ENCODE measurements at places on chromosomes 5 and 9.

GRCh38 chr5:107486489-107486888 lies 184.2 kb downstream of the EFNA5 start:
- no peak for DNase-seq

- no peak for DNase-seq
Measured at GRCh38 chr9:112700085-112700484, 17.8 kb downstream of the INIP start.

DNA sequence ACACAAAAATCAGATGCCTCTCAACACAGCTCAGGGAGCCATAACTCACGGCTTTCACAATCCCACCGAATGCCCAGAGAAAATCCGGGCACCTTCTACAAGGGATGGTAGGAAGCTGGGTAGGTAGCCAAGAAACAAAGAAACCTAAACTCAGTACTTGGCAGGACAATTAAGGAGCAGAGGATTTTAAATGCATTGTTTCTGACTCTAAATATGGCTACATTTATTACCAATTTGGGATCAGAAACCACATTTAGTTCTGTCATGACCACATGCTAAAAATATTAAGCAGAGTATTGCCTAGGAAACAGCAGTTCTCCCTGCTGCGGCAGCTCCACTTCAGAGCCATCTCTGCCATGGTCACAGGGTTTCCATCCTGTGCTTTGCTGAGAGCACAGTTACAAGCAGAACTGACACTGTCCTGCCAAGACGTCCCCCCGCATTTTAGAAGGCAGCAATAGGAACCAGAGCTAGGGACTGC lies 57.5 kb downstream of the SIL1 start:
- no peak for DNase-seq

DNA sequence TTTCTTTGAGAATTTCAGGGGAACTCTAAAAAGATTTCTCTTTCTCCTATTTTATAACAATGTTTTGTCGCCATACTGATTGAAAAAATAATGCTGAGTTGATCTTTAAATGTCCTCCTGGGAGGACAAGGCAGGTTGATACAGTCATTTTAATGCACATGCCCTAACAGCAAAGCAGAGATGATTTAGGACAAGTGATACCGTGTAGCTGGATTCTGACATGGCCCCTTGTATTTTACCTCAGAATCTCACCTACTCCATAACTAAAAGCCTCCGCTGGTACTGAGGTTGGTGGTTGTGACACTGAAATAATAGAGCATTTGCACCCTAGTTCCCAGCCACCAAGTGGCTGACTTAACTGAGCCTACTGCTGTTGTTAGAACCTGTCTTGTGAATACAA lies 811 bp upstream of the LRRTM2 start:
- no peak for DNase-seq

DNA sequence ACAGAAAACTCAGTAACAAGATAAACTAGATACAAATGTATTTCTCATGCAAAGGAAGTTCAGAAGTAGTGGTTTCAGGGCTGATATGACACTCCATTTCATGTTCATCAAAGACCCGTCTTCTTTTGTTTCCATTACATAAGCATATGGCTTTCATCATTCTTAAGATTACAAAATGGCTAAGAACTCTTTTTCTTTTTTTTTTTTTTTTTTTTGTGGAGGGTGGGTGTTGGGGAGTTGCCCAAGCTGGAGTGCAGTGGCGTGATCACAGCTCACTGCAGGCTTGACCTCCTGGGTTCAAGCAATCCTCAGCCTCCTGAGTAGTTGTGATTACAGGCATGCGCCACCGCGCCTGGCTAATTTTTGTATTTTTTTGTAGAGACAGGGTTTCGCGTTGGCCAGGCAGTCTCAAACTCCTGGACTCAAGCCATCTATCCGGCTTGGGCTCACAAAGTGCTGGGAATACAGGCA lies 22.0 kb upstream of the PTBP3 start:
- DNase-seq: peak; percentile 15

DNA sequence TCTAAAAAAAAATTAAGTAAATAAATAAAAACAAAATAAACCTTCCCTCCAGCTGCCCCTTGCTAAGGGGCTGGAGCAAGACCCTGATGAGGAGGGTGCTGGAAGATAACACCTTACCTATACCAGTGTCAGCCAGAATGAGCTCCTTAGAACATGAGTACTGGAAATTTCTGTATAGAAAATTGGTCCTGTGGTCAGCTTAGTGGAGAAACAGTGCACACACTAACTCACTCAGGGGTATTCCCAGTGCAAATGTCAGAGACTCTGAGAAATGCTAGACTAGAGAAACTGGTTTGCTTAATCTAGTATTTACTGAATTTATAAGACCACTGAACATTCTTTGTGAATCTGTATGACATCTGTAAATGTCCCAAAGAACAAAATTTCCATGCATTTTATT lies 62.1 kb upstream of the CTXN3 start:
- DNase-seq: no peak

DNA sequence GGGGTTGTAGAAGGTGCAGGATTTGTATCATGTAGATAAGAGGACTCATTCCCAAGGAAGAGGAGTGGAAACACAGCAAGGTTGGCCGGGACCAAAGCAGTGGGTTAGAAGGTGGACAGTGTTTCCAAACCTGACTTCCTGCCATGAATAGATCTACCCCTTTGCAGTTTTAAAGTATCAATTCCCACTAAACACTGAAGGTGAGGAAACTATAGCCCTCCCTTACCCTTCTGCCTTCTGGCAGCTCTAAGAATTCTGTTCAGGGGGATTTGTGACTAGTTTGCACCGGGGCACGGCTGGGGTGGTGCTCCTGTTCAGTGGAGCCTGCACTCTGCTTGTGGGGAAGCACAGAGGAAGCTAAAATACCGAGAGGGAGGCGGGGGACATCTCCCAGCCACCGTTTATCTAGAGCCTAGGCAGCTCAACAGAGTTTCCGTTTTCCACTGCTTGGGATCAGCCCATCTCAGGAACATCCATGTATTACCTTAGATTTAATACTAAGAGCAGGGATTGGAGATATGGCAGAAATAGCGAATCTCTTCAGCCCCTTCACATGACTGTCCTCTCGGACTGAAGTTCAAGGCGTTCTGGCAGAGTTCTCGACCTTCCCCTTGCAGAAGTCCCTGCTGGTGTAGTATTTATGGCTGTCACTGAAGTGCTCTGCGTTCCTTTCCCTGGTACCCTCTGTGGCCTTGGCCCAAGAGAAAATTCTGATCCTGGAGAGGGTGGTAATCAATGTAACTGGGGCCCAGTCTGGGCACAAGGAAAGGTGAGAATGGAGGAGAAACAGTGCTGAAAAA lies 5.4 kb downstream of the ISL1 start:
- no peak for DNase-seq

DNA sequence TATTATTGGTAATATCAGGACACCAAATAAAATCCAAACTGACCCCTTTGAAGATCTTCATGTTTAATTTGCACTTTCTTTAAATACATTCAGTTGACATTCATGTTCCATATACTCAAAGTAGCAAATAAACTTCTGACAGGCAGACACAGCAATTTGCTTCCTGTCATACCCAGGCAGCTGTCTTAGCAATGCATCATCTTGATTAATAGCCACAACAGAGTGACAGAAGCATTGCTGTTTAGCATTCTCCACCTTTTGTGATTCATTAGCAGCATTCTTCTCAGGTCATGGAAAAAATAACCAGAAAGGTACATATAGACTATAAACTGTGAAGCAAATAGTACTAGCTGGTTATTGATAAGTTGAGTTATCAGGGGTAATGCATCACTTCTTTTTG lies 366.8 kb downstream of the CYLC2 start:
- no peak for DNase-seq

DNA sequence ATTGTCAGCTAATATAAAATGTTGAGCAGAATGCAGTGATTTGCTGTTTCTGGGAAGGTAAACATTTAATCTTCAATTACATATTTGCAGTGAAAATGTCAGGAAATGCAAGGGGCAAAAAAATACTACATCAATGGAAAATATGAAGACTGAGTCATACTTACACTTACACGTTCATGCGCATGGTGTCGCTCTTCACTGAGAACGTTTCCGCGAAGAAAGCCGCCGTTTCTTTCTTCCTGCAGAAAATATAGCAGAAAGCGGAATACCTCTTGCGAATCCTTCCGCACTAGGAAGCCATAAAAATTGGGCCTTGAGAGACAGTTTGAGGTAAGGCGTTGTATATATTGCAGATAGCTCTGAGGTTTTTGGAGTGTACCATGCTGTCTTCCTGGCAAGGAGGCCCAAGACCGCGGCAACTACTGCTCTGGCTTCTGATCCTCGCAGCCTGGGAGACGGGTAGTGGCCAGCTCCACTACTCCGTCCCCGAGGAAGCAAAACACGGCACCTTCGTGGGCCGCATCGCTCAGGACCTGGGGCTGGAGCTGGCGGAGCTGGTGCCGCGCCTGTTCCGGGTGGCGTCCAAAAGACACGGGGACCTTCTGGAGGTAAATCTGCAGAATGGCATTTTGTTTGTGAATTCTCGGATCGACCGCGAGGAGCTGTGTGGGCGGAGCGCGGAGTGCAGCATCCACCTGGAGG lies at the start of gene PCDHA13:
Gene PCDHA13 (plus strand): TSS at position 236 of the 702 bp plus-strand sequence. CDS start 145 bp downstream, at position 381.
- DNase-seq: no peak

DNA sequence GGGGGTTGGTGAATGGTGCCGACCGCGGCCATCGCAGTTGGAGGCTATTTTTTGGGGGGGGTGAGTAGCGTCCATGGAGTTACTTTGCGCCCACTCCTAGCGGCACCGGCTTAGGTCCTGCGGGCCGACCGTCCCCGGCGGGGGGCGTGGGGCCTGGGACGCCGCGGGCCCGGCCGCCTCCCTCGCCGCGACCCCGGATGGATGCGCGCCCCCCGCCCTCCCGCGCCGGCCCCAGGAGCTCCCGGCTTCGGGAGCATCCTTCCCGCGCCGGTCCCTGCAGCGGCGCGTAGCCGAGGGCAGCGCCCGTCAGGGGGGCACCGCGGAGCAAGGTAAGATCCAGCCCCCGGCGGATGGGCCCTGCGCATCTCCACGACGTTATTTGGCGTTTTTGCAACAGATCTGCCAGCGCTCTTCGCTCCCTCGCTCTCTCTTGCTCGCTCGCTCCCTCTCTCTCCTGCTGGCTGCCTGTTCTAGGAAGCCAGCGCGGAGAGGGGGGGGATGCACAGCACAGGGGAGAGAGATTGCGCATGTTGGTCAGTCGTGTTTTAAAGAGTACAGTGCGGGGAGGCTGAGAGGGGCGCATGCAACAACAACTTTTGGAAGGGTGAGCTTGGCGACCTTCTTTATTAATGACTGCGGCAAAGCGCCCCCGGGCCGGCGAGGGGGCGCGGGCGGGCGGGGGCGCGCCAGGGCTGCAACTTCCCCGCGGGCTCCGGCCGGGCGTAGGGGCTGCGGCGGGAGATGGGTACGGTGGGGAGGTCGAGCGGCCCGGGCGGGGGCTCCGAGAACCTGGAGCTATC lies 413 bp downstream of the JADE2 start:
- peak; percentile 27 for DNase-seq
